Hepatic stellate cell (primary cell): ENCODE measurements at places on chromosomes 2 and 18.

DNA sequence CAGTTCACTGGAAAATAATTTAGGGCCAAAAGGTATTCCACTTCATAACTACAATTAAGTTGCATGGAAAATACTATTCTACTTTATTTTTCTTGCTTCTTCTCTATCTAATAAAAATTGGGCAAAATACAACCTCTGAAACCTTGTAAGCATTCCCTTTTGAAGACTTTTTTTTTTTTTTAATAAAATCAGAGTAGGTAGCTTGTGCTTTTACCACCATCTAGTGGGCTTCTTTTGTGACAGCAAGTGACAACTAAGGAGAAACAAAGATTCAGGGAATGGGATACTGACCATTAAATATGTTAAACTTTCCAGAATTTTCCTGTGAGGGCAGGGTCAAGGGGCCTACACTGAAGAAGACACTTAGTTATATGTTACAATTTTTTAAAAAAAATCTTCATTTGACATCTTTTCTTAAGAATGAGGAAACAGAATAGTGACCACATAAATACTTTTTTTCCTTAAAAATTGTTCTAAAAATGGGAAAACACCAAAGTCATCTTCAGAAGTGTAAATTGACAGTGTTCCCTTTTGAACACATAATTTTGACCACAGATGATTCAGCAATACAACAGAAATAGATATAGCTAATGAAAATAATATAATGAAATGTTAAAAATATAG lies 1183.2 kb upstream of the ACVR2A start:
- peak; percentile 2 for DNase-seq

DNA sequence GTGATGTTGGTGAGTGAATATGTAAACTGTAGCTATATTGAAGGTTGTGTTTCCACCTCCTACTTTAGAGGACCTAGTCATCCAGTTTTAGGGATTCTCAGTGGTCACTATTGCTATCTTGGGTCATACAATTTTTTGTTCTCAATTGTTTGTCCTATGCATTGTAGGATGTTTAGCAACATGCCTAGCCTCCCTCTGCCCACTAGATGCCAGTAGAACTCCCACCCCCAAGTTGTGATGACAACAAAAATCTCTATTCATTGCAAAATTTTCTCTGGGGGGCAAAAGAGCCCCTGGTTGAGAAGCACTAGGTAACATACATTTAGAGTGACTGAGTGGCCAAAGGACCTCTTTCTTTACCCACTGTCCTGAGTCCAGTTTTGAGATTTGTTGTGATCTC lies 87.3 kb downstream of the LRRTM4 start:
- no peak for DNase-seq

DNA sequence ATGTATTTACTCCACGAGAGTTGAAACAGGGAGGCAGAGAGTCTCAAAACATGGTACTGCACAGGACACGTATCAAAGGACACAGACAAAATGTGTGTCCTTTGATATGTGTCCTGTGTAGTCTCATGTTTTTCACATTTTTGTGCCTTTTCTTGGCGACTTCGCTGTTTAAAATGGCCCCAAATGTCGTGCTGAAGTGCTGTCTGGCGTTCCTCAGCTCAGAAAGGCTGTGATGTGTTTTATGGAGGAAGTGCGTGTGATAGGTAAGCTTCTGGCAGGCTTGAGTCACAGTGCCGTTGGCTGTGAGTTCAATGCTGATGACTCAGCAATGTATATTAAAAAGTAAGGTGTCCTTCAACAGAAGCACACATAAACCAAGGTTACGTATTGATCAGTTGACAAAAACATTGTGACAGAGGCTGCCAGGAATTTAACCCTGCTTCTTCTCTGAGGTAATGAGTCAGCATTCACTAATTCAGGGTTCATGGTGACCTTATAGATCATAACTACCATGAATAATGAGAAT lies 78.2 kb downstream of the DYSF start:
- no peak for DNase-seq

DNA sequence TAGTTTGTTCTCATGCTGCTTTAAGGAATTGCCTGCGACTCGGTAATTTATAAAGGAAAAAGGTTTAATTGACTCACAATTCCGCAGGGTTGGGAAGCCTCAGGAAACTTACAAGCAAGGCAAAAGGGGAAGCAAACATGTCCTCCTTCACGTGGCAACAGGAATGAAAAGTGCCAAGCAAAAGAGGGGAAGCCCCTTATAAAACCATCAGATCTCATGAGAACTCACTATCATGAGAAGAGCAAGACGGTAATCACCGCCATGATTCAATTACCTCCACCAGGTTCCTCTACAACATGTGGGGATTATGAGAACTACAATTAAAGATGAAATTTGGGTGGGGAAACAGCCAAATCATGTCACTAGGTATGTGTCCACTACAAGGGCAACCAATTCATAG lies 53.9 kb downstream of the MAP4K3 start:
- no peak for DNase-seq

DNA sequence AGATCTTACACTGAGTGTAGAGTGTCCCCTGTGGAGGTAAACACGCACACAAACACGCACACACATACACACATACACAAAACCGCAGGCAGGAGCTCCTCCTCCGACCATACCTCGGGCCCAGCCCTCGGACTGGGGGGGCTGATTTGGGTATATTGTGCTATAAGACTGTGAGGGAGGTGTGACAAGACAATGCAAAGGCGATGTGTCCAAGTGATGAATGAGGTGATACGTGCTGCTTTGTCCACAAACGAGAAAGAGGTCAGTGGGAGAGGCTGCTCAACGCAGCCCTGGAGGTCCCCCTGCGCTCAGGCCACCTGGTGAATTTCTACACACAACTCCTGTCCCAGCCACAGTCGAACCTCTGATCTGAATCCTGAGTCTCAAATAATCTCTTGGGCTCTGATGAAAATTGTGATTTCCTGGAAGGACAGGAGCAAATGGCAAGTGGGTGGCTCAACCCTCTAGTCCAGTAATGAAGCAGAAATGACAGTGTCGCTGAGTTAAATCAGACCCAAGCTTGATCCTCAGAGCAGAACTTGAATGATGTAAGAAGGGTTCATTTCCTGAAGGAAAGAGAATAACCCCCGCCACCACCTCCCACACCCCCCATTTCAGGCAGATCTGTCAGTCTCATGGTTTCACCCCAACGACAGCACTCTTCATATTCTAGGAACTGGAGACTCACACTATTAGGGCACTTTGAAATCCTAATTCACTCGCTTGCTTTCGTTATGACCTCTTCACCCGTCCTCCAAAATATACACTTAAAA lies 48.9 kb upstream of the ASXL2 start:
- DNase-seq: no peak

DNA sequence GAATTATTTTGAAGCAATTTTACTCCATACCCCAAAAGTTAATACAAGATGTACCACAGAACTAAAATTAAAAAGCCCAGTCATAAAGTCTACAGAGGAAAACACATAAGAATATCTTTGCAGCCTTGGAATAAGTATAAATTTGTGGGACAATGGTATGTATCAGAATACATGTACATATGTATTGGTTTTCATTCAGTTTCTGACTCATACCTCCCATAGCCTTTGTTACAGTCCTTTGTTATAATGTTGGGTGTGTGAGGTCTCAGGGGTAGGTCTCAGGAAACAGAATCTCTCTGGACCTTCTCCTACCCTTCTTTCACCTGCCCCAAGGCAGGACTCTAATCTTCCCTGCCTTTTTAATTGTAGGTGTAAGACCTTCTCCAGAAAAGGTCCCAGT lies 1370.7 kb upstream of the CDH2 start:
- DNase-seq: no peak

DNA sequence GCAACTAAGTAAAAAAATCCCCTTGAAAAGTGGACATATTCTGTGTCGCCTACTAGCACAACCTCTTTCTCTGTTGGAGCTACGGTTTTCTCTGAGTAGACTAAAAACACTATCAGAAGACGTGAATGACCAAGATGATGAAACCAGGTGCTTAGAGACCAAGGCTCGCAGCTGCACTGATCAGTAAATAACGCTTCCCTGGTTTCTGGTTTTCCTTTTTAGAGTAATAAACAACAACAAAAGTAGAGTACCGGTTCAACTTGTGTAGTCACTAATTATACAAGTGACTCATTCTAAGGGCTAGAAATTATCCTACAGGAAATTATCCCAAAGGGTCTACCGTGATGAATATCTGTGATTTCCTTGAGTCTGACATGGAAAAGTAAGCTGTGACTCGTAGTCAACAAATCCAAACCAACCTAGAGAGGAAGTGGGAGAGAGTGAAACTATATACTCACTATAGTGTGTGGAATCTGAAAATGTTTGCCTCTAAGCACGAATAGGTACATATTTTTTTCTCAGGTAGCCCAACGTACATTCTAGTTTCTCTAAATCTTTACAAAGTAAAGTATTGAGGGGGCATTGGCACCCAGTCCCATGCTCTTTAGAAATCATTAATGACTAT lies 17.8 kb downstream of the RASGRP3 start:
- no peak for DNase-seq

- no peak for DNase-seq
Observed at GRCh38 chr18:60755134-60755533, 382.6 kb upstream of the MC4R start.

- DNase-seq: no peak
Observed at GRCh38 chr18:10240973-10241372, 213.5 kb upstream of the APCDD1 start.

GRCh38 chr18:52313213-52313612 lies 26.8 kb upstream of the DCC start:
- DNase-seq: no peak

DNA sequence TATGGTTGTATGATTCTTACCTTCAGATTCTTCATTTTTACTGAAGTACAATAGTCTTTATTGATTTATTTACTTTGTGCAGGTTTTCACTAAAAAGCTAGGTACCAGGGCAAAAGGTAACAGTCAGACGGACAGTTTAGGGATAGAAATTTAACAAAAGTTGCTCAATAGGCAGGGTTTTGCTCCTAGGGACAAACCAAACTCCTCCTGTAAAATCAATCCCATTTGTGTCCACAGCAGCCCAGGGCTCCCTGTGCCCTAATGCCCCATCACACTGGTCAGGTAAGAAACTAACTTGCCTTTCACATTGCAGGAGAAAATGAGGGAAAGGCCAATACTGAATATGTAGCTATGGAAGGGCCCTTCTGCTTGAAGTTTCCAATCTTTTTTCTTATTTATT lies 410.9 kb downstream of the EPHA4 start:
- DNase-seq: no peak

GRCh38 chr2:153476816-153477635 lies 1.5 kb downstream of the RPRM start:
- DNase-seq: no peak

DNA sequence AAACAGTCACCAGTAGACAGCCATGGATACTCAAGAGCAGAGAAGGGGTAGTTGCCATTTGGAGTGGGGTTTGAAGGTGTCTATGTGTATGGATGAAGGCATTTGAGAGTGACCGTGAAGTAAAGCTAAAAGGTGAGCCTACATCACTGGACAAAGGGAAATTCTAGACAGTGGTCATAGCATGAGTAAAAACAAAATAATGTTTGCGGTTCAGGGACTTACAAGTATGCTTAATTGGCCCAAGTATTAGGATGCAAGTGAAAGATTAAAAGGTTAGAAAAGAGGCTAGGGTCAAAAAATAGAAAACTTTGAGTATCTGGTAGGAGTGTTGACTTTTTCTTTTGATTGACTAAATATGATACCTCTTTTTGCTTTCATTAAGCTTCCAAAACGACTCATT lies 238.1 kb upstream of the SLC8A1 start:
- no peak for DNase-seq

DNA sequence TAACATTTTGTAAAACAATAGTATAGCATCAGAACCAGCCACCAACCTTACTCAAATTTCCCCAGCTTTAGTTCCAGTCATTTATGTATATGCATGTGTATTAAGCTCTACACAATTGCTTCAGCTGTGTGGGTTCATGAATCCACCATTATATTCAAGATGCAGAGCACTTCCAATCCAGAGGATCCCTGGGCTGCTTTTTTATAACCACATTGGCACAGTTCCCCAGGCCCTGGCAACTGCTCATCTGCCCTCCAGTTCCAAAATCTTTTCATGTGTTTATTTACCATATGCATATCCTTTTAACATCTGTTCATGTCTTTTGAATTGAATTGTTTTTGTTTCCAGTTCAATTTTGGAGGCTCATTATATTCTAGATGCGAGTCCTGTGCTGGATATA lies 482.9 kb upstream of the HS6ST1 start:
- DNase-seq: no peak

DNA sequence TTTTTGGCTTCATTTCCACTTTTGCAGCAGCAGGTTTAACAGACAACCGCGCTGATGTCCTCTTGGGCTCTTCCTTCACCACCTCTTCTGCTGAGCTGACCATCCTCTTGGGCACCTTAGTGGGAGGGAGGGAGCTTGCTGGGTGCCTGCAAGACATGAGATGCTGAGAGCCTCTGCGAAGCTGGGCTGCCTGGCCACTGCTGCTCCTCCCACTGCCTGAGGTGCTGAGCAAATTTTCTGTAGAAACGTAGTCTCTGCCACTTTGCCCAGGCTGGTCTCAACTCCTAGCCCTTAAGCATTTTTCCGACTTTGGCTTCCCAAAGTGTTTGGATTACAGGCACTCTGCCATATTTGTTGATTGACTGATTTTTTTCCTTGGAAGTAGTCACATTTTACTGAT lies 422.2 kb upstream of the MC4R start:
- DNase-seq: no peak

DNA sequence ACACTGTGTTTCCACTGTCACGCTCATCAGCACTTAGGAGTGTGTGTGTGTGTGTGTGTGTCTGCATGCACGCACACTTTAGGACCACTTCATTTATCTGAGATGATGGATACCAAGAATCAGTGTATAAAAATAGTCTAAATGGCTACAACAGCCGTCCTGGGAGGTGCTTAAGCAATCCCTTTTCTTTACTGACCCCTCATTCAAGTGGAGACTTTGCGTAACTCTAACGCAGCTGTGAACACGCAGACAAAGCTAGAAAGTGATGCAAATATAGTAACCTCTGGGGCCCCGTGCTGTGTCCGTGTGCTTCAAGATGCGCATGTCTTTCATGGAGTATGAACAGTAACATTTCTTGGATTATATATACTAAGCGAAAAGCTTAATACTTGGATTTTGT lies 40.4 kb upstream of the RBM44 start:
- DNase-seq: no peak

DNA sequence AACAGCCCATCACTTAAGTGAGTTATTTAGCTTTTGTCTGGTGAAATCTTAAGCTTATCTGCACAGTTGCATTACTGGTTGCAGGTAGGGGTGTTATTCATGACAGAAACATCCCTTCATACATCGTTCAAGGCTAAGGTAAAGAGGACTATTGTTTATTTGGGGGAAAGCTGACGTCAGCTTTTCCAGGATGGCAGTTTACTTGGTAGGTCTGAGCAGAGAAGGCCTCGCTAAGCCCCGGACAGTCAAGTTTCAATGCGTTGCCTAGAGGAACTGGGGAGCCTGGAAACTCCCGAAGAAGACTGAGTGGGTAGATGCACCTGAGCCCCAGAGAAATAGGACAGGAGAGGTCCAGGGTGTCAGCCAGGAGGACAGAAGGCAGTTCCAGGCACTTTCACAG lies 2.2 kb downstream of the RNU4ATAC start:
- no peak for DNase-seq

- DNase-seq: peak; percentile 38
Observed at GRCh38 chr18:12336887-12337286, 28.8 kb downstream of the TUBB6 start.

GRCh38 chr18:58256316-58257080 lies 212.5 kb downstream of the NEDD4L start:
- DNase-seq: no peak
